ENCODE measurements at places on chromosomes 5 and 9.

DNA sequence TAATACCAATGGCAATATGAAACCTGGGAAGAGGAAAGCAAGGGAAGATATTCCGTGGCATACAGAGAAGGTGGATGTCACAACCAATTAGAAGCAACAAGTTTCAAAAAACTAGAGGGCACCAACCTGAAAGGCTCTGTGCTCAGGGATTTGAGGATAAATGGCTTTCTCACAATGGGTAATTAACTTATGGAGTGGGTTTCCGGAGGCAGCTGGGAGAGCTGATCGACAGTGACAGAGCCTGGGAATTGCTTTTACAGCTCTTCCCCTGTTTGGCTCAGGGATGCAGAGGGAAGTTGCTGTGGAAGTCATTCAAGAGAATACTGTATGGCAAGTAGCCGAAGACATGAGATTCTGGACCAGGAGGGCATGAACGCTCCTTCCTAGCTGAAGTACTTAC lies 237.0 kb downstream of the KIF4B start:
- DNase-seq: no peak

GRCh38 chr9:135267191-135267809 lies 179.8 kb downstream of the OLFM1 start:
- DNase-seq: no peak

- DNase-seq: peak; percentile 92
Observed at GRCh38 chr5:139635606-139636206, 12.4 kb upstream of the CXXC5 start.

DNA sequence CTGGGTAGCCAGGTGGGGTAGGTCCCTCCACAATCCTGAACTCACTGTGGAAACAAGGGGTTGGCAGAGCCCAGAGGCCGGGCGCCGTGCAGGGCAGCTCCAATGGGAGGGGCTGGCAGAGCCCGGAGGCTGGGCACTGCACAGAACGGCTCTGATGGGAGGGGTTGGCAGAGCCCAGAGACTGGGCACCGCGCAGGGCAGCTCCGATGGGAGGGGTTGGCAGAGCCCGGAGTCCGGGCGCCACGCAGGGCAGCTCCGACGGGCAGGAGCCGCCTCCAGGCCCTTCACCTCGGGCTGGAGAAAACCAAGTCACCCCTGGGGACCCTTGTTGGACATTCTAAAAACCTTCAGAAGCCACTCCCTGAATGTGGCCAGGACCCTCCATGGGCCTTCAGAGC lies 9.3 kb downstream of the NACC2 start:
- no peak for DNase-seq

Measured in HT1080 (cell line).